NCI-H524 (cell line): ENCODE measurements at places on chromosomes 5 and 9.

DNA sequence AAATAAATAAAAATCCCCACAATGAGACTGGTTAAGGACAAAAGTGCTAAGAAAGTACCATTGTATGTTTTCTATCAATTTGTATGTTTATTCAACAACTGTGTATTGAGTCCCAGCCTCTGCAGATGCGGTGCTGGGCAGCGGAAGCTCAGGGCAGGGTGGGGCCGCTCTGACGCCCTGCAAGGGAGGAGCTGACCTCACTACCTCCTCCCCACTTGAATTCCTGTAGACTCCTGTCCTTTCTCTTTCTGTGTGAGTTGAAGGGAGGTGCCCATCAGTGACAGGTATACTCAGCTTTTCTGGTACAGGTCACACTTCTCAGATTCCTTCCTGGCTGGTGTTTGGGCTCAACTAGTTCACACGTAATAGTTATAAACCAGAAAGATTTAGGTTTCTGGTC lies 27.0 kb downstream of the ANGPTL2 start:
- no peak for DNase-seq

DNA sequence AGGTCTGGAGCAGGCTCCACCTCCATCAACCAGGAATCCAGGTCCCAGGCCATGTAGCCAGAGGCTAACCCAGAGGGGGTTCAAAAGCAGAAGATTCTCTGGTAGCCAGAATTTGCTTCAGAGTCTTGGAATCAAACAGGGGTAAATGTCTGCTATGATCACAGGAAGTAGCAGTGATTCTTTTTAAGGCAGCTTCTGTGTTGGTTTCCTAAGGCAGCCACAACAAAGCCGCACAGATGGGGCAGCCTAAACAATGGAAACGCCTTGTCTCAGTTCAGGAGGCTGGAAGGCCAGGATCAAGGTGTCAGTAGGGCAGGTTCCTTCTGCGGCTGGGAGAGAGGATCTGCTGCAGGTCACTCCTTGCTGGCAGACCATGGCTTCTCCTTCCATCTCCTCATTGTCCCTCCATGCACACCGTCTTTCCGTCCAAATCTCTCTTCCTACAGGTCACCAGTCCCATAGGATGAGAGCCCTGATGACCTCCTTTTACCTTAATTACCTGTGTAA lies 167.3 kb downstream of the ROR2 start:
- no peak for DNase-seq

GRCh38 chr9:98034593-98035546 lies 21.7 kb upstream of the NANS start:
- DNase-seq: peak; percentile 60

DNA sequence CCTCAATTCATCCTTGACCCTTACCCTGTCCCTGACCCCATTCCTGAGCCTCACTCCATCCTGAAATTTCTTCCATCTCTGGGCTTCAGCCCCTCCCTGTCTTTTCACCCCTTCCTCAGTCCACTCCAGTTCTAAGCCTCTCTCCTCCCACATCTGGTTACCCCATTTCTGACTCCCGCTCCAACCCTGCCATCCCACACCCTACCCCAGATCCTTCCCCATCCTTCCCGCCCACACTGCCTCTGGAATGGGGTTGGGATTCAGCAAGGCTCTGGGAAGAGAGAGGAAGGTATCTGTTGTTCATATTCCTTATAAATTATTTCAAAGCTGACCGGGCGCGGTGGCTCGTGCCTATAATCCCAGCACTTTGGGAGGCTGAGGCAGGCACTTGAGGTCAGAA lies 29.9 kb upstream of the MVB12B start:
- no peak for DNase-seq

DNA sequence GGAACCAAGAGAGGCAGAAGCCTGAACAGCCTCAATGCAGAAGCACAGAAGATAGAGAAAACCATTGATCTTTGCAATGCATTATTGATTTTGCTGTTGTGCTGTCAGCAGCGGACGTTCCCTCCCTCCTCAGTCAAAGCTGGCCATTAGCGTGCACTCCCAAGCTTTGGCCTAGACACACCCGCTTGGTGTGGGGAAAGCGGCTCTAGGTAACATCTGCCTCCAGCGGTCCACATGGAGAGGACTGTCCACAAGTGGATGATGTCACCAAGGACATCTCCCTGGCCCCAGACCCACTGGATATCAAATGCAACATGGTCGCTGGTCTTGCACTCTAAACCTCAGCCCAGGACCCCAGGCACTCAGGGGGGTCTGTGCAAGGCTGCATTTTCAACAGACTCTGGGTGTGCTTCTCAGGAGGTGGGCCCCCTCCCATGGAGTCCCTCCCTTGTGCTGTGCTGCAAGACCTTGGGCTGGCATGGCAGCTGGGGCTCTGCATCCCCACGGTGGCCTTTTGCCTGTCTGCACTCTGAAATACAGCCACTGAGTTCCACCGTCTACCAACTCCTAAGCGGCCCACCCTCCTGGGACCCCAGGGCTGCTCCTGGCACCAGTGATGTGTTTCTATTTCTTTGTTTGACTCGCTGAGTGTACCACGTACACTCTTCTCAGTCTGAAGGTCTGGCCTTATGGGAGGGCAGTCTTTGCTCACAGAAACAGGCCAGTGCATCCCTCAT lies 1.9 kb downstream of the SEMA4D start:
- DNase-seq: no peak

DNA sequence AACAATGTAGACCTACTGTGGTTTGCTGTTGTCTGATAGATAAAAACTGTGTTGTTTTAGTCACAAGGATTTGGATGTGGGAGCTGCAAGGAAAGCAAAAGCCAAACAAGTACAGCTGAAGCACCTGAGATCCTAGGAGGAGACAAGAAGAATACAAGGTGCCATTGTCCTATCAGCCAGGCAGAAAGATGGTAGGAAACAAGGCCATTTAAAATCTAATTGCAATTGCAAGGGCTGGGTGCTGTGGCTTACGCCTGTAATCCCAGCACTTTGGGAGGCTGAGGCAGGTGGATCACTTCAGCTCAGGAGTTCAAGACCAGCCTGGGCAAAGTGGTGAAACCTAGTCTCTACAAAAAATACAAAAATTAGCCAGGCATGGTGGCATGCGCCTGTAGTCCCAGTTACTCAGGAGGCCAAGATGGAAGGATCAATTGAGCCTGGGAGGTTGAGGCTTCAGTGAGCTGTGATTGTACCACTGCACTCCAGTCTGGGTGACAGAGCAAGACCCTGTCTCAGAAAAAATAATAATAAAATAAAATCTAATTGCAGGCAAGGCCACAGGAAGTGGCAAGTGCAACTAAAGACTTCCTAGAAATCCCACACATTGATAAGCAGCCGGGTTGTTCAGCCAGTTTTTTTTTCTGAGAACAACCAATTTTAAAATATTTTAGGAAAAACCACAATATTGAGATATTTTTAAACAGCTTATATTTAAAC lies 22.6 kb downstream of the DOCK8 start:
- no peak for DNase-seq

- no peak for DNase-seq
Measured at GRCh38 chr9:121277518-121278295, 9.7 kb downstream of the GSN start.

GRCh38 chr5:98713027-98713426 lies 60.4 kb upstream of the RGMB start:
- DNase-seq: no peak

DNA sequence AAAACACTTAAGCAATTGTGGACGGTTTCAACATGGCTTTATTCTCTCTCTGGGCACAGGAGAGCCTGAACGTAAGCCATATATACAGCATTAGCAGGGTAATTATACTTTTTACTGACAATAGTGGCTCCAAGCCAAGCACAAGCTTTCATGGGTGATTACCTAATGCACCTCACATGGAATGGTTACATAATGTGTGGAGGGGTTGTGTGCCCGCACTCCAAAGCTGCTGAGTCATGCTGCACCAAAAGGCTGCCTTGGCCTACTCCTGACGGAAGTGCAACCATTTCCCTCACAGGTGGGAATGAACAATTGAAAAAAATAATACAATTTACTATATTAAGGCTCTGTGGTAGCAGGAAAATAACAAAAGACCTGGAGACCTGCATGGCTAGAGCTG lies 86.5 kb upstream of the ATP10B start:
- DNase-seq: no peak

GRCh38 chr5:67591491-67591890 lies 394.9 kb upstream of the CD180 start:
- DNase-seq: no peak

GRCh38 chr5:57505272-57506200 lies 22.9 kb upstream of the ACTBL2 start:
- no peak for DNase-seq

- DNase-seq: no peak
Measured at GRCh38 chr9:110126986-110127864, 80.7 kb downstream of the C9orf152 start.

- DNase-seq: no peak
Measured at GRCh38 chr5:98624145-98624880, 149.2 kb upstream of the RGMB start.

- DNase-seq: no peak
Measured at GRCh38 chr5:180563994-180564393, 27.3 kb downstream of the SCGB3A1 start.

- DNase-seq: no peak
Measured at GRCh38 chr9:22528485-22528884, 81.9 kb downstream of the DMRTA1 start.

GRCh38 chr9:97366476-97366875 lies 45.4 kb upstream of the TDRD7 start:
- DNase-seq: no peak

GRCh38 chr9:11318946-11319345 lies 706.1 kb upstream of the PTPRD start:
- no peak for DNase-seq

- DNase-seq: no peak
Measured at GRCh38 chr5:2869471-2869870, 118.0 kb upstream of the IRX2 start.

GRCh38 chr5:122089096-122090013 lies 11.3 kb upstream of the LOX start:
- no peak for DNase-seq

- peak; percentile 31 for DNase-seq
Measured at GRCh38 chr5:16889203-16889971, 46.7 kb downstream of the MYO10 start.

DNA sequence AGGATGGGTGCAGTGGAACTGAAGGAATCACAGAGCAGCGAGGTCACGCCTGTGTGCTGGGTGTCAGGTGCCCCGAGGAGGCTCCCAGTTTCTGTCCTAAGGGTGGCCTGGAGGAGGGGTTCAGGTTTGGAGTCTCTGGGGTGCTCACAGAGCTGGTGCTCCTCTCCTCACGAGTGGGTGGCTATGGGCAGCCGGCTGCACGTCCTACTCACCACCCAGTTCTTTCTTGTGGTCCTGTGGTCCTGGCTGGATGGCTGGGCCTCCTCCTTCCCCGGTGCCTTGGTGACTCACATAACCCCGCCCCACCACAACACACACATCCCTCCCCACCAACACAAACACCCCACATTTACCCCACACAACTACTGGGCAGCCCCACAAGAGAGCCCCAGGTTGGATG lies 9.9 kb upstream of the PTGS1 start:
- DNase-seq: no peak

DNA sequence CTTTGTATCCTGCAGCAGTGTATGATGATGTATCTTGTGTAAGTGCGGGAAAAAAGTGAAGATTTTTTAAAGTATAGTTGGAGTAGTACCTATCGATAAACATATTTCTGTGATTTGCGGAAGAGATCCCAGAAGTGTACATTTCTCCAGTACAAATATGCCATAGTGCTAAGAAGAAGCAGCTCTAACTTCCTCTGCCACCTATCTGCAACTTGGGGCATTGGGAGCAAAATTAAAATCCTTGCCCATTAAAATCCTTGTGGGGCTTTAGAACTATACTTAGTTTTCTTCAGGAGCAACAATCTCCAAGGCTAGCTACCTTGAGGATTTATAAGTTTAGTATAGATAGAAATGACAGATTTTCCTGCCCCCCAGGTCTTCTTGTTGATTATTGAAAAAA lies 123.7 kb downstream of the VCAN start:
- no peak for DNase-seq

DNA sequence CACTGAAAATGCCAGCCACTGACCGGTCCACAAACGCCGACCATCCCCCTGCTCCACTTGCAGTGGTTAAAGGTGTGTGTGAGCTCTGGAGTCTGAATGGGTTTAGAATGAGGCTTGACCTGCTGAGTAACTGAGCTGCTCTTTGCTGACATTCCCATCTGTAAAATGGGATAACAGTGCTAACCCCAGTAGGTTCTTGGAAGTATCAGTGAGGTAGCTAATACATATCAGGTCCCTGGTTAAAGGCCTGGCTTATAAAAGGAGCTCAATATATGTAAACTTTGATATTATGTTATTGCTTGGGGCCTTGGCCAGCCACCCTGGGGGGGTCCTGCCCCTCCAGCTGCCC lies 31.1 kb upstream of the DAB2IP start:
- no peak for DNase-seq

DNA sequence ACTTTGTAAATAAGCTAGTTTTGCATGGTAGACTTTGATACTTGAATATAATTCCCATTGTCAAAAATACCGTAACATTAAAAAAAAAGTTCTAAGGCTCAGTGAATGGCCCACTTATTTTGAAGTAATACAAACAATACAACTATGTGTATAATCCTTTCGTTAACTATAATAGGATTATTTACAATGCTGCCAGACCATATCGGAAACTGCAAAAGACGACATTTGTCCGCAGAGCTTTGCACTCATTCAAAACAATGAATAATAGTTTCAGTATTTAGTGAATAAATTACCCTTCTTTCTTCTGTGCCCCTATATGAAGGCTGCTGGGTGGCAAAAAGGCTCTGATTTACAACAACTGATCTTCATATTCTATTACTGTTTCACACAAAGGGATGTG lies 121.8 kb downstream of the DROSHA start:
- DNase-seq: no peak

DNA sequence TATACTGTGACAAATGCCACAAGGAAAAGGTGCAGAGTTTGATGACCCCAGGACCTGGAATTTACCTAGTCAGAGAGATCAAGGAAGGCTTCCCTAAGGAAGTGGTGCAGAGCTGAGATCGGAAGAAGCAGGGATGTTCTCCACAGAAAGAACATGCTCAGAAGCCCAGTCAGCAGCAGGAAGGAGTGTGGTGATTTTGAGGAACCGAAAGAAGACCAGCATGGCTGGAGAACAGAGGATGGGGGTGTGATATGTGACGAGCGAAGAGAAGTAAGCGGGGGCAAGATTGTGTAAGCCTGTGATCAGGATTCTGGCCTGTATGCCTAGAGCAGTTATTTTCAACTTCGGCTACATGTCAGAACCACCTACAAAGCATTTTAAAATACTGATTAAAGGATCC lies 18.7 kb upstream of the PIK3R1 start:
- DNase-seq: no peak

- DNase-seq: no peak
Measured at GRCh38 chr9:39588500-39589137, 233.2 kb downstream of the SPATA31A1 start.

GRCh38 chr9:79616971-79617370 lies 45.2 kb downstream of the TLE4 start:
- DNase-seq: no peak

- DNase-seq: no peak
Measured at GRCh38 chr9:131971482-131972074, 108.1 kb downstream of the MED27 start.
